Amniotic stem cell (primary cell): ENCODE measurements at places on chromosomes 11 and 22.

GRCh38 chr11:132125988-132126871 is 755.8 kb downstream of the NTM start:
- no peak for DNase-seq

DNA sequence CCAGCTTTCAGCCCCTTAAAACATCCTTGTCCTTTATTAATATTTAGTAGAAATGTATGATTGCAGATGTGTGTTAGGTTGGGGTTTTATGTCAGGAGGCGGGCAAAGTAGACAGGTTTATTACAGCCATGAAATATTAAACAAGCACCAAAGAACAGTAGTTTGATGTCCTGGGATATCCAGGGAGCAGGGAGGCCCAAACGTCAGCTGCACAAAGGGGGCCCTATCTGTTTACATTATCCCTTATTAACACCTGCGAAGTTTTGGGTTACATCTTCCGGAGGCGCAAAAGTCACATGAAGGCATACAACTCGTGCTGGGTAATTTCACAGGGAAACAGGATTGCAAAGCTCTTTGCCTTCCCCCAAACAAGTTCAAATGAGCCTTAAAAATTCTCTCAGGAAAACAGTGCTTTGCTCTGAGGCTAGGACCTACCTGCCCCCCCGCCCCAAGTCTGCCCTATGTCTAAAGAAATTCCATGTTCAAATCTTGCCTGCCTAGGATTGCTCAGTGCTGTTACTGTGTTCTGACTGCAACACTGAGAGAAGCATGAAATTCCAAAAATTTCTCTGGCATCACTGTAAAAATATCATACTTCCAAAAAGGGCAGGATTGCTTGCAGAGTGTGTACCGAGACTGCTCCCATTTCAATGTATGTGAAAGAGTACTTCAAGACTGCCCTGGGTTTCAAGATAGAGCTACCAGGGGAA is 8.9 kb downstream of the MN1 start:
- no peak for DNase-seq

- DNase-seq = no peak
Measured at GRCh38 chr22:49347376-49347775, 480.3 kb downstream of the BRD1 start.

GRCh38 chr11:87076260-87076783 is 38.6 kb downstream of the TMEM135 start:
- DNase-seq = no peak

- DNase-seq = no peak
Measured at GRCh38 chr11:9675691-9676090, 11.8 kb downstream of the SWAP70 start.

- DNase-seq = no peak
Measured at GRCh38 chr22:24445481-24446259, 18.3 kb downstream of the ADORA2A start.
